ENCODE measurements at places on chromosomes 2 and 18. TPM values are rescaled to one million over a fixed set of nuclear protein-coding genes. Genes with fewer than 3 reads are reported as not detected.

Gene POLE4
- 49.0 TPM for total RNA-seq

GRCh38 chr18:32355896-32356295 is 114.8 kb downstream of the GAREM1 start:
- DNase-seq = no peak
- no peak overlapping the region for H3K4me3 ChIP-seq
- no peak overlapping the region for H3K27ac ChIP-seq

Gene CD8B
- 456 TPM for total RNA-seq

- H3K27ac ChIP-seq = no peak overlapping the region
- H3K27me3 ChIP-seq = no peaks in the 10 kb centered on the region
- H3K4me3 ChIP-seq = no peak overlapping the region
- DNase-seq = no peak
- peaks cover 15% of the 10 kb centered on the region for H3K4me1 ChIP-seq
Observed at GRCh38 chr18:56647951-56648893, 2.9 kb upstream of the WDR7 start.

DNA sequence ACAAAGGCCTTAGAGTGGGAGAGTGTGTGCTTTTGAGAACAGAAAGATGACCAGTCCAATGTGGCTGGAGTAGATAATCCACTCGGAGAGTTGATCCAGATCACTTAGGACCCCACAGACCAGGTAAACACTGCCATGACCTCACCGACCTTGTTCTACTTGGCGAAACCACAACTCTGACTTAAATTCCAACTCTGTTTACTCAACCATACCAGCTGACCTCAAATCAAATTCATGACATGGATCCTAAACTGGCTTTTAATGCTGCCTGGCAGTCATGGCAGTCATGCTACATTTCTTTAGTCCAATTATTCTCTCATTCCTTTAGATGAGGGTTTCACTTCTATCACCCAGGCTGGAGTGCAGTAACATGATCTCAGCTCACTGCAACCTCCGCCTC is 347.1 kb upstream of the FAM98A start:
- no peaks in the 10 kb centered on the region for H3K36me3 ChIP-seq
- no peaks in the 10 kb centered on the region for H3K4me1 ChIP-seq
- H3K4me3 ChIP-seq = no peak overlapping the region
- H3K27me3 ChIP-seq = peaks cover 7% of the 10 kb centered on the region

Gene EVA1A
- not detected for total RNA-seq

- no peak overlapping the region for H3K4me3 ChIP-seq
- H3K27ac ChIP-seq = no peak overlapping the region
Observed at GRCh38 chr2:85160966-85161960, 28.1 kb downstream of the TCF7L1 start.

DNA sequence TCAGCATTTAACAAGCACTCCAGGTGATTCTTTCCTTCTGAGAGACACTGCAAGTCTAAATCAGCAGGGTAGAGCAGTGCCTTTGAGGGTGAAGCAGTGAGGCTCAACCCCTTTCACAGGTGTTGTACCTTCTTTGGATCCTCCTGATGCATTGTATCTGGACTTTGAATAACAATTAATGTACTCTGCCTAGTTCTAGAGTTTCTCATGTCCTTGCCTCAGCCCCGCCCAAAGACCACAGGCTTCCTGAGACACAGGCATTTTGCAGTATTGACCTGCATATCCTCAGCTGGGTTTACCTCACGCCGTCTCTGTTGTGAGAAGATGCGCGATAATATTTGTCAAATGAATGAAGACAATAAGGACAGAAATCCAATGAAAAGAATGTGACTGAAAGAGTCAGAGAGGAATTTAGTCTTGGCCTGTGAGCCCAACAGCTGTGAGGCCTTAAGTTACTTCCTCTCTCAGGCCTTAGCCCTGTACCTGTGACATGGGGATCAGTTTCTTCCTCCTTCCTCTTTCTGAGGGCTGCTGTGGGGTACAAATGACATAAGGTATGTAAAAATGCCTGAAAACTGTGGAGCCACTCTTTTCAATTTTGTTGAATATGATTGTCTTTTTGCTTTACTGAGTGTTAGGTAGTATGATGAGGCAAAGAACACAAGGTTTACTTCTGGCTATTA is 43.7 kb downstream of the WIPF1 start:
- peak overlapping the region; percentile 89 for H3K27ac ChIP-seq
- peaks cover 39% of the 10 kb centered on the region for H3K4me1 ChIP-seq
- no peaks in the 10 kb centered on the region for H3K27me3 ChIP-seq
- no peaks in the 10 kb centered on the region for H3K36me3 ChIP-seq
- peak overlapping the region; percentile 50 for H3K4me3 ChIP-seq
- peak; percentile 25 for DNase-seq
